Heart left ventricle (tissue), 16 donors: ENCODE measurements at places on chromosomes 2 and 18. TPM values are rescaled to one million over a fixed set of nuclear protein-coding genes. Genes with fewer than 3 reads are reported as not detected.

GRCh38 chr2:180578441-180578840 is 402.0 kb upstream of the UBE2E3 start:
- no peak for DNase-seq

GRCh38 chr2:220165401-220165800 is 538.0 kb downstream of the SLC4A3 start:
- no peak for DNase-seq

DNA sequence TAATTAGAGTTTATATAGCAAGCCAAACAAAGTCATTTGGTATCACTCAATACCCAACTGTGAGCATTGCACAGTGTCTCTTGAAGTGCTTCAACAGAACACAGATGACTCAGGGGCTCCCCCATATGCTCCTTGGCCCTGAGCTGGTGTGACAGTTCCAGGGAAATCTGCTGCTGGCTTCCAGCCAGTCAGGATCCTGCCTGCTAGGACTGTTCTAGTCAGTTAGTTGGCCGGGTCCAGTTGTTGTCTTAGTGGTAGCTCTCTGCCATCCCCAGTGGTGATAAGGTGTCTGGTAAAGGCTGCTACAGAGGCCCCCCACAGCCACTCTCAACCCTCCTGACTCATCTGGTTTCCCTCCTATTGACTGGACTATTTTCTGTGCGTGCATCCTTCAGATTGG is 100.3 kb downstream of the IRS1 start:
- DNase-seq = peak; percentile 69

The SERPINB5 gene
- total RNA-seq = not detected

The CELF4 gene
- total RNA-seq = 0.40 TPM

GRCh38 chr18:33871363-33872025 is 293.5 kb downstream of the ASXL3 start:
- DNase-seq = no peak

The ARMC9 gene
- total RNA-seq = 1.8 TPM

The DOK6 gene
- total RNA-seq = 8.9 TPM

The KCNG2 gene
- not detected for total RNA-seq

DNA sequence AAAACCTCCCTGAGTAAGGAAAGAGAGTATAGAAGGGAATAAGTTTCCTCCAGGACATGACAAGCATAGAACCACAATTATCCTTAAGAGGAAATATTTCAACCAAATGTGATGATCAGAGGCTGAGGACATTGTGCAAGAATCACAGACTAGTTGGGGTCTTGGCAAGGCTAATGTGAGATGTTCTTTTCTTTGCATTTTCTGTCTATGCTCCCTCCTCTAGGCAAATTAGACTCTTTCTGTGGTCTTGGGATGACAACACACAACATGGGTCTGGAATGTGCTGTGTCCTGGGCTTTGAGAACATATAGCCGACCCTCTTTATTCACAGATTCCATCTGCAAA is 32.0 kb upstream of the IL1RL1 start:
- no peak for DNase-seq

DNA sequence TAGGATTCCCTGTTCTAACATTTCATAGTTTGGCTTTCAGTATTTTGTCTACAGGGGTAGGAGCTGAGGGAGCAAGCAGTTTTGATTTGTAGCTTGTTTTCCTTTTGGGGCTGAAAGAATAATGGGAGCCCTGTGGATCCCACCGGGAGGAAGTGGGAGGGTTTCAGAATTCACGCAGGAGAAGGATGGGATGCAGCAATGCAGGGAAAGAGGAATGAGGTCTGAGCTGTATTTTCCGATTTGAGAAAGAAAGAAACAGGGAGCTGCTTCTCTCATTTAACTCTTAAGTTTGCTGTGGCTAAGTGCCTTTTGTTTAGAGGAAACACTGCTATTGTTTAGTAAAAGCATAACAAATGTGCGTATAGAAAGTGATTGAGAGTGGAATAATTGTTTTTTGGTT is 141.0 kb downstream of the ADCYAP1 start:
- DNase-seq = no peak

The SLC9A4 gene
- not detected for total RNA-seq

DNA sequence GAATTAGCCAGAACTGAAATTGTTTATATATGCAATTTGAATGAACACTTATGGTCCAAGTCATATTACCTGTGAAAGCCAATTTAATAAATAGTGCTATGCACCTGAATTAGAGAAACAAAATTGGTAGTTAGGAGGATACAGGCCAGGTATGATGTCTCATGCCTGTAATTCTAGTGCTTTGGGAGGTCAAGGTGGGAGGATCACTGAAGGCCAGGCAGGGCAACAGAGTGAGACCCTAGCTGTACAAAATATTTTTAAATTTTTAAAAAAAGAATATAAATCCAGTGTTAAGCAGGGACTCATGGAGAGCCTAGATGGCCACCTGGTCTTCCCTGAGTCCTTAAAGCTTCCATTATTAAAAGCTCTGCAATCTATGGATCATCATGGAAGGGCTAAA is 7.3 kb upstream of the PSTPIP2 start:
- DNase-seq = no peak

The CPLX4 gene
- not detected for total RNA-seq

DNA sequence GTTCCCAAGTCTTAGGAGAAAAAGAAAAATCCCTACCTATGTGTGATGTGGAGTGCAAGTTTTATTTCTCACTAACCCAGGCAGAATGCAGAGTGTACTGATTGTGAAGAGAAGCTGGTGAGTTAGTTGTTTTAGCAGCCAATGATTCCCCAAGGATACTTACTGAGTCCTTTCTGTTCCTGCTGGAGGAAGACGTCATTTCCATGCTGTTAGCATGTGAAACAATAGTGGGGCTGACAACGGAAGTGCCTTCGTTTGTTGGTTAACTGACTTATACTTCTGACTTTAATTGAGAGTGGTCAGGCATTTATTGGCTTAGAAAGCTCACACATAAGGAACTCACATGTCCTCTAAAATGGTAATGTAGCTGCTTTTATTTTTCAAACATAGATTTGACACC is 180.6 kb downstream of the MC4R start:
- no peak for DNase-seq

DNA sequence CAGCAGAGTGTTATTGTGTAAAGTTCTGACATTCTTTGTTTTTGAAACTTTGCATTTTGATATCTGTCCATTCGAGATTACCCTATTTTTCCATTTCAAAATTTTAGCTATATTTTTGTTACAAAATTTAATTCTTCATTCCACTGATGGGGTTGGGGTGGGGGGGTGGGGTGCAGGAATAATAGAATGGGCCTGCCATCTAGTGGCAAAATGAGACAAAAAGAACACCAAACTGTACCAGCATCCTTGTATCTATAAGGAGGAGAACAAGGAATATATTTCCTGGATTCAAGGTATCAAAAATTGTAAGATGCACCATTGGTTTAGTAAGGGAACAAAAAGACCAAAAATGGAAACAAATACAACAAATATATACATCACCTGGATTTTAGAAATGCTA is 27.9 kb upstream of the TTR start:
- DNase-seq = no peak

GRCh38 chr18:74760436-74760835 is 162.8 kb downstream of the ZNF407 start:
- DNase-seq = no peak

- no peak for DNase-seq
Measured at GRCh38 chr2:196533772-196534397, 105.6 kb upstream of the CCDC150 start.

The AMER3 gene
- total RNA-seq = not detected

The RND3 gene
- total RNA-seq = 16.8 TPM

The EFHD1 gene
- total RNA-seq = 13.7 TPM

DNA sequence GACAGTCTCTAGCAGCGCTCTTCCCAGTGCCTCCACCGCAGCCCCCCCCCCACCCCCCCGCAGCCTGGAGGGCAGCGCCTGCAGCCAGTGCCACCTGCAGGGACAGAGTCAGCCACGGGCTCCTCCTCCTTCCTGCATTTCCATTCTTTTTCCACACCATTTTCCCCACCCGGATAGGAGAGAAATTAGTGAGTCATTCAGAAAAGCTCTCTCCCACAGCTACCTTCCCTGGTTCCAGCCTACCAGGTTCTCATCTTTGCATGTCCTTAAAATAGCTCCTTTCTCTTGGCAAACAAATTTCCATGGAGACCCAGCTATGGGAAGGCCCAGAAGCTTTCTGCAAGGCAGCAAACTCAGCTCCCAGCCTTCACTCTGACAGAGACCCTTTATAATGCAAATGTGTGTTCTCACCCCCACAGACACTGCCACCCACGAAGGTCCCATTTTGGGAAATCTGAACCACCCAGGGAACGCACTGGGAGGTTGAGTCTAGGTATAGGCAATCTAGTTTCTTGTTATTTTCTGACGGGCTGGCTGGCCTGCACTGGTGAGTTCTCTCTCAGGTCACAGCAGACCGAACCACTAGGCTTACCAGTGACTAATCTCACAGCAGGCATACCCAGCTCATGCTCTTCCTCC is 41.8 kb upstream of the ATG16L1 start:
- DNase-seq = no peak

The ASXL3 gene
- 8.9 TPM for total RNA-seq

DNA sequence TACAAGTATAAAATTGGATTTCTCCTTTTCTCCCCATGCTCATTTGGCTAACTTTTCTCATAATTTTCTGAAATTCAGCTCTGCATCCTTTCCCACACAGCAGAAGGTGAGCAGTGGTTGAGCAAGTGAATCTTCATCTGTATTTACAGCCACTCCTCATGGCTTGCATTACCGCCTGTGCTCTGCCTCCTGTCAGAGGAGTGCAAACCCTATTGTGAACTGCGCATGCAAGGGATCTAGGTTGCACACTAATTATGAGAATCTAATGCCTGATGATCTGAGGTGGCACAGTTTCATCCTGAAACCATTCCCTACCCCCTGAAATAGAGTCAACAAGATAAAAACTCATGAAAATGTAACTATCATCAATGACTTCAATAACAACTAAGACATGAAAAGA is 20.0 kb downstream of the ME2 start:
- DNase-seq = no peak

DNA sequence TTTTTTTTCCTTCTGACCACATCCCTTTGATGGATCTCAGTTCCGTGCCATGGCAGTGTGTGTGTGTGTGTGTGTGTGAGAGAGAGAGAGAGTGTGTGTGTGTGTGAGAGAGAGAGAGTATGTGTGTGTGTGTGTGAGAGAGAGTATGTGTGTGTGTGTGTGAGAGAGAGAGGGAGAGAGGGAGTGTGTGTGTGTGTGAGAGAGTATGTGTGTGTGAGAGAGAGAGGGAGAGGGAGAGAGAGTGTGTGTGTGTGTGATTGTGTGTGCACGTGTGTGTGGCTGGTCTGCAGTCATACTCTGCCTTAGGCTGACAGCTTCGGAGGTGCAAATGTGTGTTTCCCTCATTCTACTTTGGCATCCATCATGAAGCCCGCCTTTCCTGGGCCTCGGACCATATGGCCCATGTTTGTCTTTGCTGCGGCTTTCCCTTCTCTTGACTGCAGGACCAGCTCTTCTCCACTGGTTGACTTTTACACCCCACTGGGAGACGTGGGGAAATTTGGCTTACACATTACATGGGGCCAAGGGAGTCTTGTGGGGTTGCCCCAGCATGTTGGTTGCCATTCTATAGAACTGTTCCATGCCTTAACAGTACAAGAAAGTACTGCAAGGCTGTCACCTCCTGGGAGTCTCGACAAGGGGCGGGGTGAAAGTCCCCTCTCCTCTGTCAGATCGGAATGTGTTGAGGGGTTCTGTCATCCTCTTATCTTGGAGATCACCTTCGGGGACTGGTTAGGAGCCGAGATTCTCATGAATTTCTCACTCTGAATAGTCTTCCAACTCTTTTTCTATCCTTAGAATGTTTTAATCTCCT is 21.6 kb downstream of the TSN start:
- no peak for DNase-seq

DNA sequence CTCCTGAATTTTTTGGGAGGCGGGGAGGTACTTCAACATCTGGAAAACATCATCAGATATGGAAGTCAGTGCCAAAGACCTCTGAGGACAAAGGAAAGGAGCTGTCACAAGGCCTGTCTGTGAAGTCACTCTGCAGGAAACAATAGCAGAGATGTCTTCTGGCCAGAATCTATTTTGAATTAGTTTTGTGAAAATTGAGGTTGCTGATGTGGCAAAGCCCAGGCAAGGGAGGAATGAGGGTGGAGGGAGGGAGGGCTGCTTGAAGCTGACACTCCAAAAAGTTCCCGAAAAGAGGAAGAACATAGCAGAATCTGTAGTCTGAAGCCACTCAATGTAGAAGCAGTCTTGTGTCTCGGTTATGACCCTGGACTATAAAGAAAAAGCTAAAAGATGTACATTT is 151.1 kb upstream of the LHCGR start:
- peak; percentile 18 for DNase-seq

DNA sequence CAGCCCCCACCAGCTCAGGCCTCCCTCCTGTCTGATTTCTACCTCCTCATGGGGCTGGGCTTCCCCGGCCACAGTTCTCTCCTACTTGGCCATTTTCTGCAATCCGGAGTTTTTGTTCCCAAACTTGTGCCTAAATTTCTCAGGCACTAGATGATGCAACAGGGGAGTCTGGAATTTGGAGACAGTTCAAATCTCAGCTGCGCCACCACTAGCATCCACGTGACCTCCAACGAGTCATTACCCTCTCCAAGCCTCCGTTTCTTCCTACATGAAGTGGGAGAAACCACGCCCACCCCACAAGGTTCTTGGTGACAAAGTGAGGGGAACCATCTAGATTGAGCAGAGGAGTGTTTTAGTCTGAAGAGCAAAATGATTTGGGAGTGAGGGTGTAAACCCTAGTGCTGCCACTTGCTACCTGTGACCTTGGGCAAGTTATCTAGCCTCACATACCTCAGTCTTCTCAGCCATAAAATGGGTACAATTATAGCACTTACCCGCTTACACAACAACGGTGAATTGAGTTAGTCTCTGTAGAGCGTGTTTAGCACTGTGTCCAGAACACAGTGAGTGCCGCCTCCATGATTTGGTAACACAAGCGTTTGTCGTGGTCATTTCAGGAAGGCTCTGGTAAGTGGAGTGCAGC is 61.4 kb upstream of the ASAP2 start:
- DNase-seq = no peak

The TFCP2L1 gene
- total RNA-seq = 0.17 TPM

The ALK gene
- total RNA-seq = not detected

- DNase-seq = no peak
Measured at GRCh38 chr2:205453202-205453601, 229.1 kb upstream of the NRP2 start.

DNA sequence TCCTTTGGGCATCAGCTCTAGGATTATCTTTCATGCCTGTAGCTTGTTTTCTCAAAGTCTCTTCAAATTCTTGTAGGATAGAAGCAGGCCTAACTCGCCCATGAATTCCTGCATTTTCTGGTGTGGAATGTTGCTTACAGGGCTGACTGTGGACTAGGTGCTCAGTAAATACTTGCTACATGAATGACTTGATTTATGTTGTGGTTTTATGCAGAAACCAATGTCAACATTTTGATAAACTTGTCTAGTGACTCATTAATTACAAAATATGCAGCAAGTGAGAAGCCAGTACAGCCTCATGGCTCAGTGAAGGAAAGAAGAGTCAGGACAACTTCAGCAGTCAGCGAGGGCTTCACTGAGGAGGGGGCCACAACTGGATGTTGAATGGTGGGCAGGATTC is 110.6 kb upstream of the SIX2 start:
- DNase-seq = no peak
